Left renal pelvis (tissue), 4 donors: ENCODE measurements at places on chromosomes 7 and 10. TPM values are rescaled to one million over a fixed set of nuclear protein-coding genes. Genes with fewer than 3 reads are reported as not detected.

APBB1IP gene
- 1.2 TPM for polyA plus RNA-seq

RHEB gene
- 124 TPM for polyA plus RNA-seq

AZGP1 gene
- 62.9 TPM for polyA plus RNA-seq

AOC1 gene
- polyA plus RNA-seq, result 31.2 TPM

HMX3 gene
- polyA plus RNA-seq, result not detected

KIF5B gene
- polyA plus RNA-seq, result 162 TPM

IGF2BP3 gene
- 70.5 TPM for polyA plus RNA-seq

POLL gene
- polyA plus RNA-seq, result 39.3 TPM

PNLIPRP2 gene
- polyA plus RNA-seq, result 0.39 TPM

TMEM225B gene
- polyA plus RNA-seq, result 2.6 TPM
